NCI-H748 treated with DMSO at 0.1 percent for 48 hours (cell line): ENCODE measurements at places on chromosomes 5 and 9.

DNA sequence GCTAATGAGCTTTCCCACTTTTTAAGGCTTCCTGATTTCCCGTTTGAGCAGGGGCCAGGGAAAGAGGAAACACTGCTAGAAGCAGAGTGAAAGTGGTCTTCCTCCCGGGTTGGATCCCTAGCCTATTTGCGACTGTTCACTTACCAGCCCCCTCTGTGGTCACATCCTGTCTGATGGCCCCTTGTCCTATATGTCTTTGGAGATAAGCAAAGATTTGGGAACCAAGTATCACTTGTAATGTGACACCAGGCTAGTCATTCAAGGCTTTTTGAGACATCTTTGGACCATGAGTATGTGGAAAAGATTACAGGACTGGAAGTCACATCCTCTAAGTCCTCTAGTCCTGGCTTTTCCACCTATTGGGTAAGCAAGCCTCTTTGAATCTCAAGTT is 6.1 kb downstream of the DNAJB5 start:
- DNase-seq, result no peak

DNA sequence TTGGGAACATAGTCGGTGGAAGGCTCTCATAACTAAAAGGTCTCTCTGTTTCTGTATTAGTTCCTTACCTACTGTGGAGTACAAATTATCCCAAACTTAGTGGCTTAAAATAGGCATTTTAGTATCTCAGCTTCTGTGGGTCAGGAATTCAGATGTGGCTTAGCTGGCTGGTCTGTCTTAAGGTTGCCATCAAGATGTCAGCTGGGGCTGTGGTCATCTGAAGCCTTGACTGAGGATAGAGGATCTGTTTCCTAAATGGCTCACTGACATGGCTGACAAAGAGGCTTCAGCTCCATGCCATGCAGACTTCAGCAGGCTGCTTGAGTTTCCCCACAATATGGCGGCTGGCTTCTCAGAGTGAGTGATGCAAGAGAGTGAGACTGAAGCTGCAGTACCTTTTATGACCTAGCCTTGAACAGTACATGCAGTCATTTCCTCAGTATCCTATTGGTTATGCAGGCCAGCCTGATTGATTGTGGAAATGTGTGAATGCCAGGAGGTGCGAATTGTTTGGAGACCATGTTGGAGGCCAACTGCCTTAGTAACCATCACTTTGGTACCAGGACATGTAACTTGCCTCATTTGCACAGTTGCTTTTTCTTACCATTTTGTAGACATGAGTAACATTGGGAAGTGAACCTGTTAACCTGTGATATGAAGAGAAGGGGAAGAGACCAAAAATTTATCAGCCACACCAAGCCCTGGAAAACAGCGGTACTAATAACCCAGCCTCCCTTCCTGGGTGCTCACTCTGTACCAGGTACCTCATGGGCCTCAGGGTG is 152.8 kb upstream of the IER5L start:
- DNase-seq, result no peak

- no peak for DNase-seq
Measured at GRCh38 chr9:81976351-81976750, 12.2 kb upstream of the SPATA31D1 start.

- no peak for DNase-seq
Measured at GRCh38 chr5:77358255-77359205, 133.6 kb downstream of the WDR41 start.

GRCh38 chr9:89714321-89714720 is 109.5 kb downstream of the GADD45G start:
- DNase-seq, result no peak

DNA sequence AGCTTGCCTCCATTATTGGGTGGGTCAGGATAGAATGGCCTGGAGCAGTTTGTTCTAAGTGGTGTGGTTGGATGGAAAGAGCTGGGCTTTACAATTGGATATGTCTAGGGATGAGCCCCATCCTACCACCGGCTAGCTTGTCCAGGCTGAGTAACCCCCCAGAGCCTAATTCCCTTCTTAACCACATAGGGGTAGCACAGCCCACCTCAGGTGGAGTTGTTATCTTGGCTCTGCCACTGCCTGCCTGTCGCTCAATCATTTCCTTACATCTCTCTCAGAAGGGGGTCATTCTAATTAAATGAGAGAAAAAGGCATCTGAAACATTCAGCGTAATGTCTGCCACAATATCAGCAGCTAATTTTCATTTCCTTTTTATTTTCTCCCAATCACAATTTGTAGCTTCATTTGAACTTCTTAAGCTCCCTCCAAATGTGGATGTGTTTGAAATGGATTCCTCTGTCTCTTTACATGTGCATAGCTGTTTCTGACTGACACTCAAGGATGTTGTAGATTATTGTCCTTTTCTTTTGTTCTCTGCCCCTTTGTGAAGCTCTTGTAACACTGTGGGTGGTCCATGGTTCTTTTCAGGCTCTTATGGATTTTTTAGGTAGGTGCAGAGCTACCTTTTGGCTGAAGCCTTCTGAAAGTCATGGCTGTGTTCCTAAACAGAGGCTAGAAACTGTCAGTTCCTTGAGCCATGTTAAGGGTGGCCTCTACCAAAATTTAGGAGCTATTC is 383.1 kb upstream of the KLF4 start:
- DNase-seq, result peak; percentile 42

GRCh38 chr9:100229561-100229960 is 123.2 kb downstream of the TEX10 start:
- no peak for DNase-seq

DNA sequence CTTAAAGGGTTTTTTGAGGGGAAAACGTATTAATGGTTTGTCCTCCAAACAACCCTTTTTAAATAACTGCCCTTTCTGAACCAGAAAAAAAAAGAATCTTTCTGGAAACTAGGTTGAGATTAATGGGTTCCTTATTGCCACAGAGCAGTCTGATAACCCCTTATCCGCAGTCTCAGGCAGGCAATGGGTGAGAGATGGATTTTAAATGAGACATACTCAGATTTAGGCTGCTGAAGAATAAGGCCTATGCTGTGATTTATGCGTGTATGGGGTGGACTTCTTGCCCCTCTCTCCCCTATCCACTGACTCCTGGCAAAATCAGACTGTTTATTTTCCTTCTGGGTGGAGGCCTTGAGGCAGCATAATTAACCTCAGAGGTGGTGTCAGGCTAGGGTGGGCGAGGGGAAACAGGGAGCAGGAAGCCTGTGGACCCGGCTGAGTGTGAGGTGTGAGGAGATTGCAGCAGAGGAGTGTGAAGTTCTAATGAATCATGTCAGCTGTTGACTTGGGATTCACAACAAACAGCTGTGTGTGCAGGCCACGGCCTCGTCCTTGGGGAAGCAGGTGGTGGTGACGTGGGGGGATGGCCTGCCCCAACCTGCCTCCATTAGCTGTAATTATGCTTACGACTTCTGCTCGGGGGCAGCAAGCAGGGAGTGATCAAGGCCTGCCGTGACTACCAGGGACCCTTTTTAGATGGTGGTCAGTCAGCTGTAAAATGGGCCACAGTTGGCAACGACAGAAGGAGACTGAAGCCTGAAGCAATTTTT is 196.4 kb downstream of the SEMA6A start:
- DNase-seq, result peak; percentile 89

DNA sequence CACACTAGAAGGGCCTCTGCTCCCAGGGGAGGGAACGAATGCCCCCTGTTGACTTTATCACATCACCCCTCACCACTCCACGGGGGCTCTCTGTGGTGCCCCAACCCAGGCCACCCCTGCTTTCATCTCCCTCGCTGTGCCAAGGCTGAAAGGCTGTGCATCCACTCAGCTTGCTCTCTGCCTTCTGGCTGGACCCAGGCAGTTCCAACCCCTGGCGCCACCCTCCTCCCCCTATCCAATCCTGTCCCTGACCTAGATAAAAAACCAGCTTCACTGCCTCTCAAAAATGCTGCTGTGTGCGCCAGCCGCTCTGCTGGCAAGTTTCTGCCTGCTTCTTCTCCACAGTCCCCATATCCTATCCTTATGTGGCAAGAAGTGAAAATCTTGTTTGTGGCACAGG is 22.4 kb upstream of the CORO2A start:
- no peak for DNase-seq

GRCh38 chr9:94948567-94949235 is 222.2 kb downstream of the AOPEP start:
- DNase-seq, result no peak

GRCh38 chr5:170306381-170306831 is 8.8 kb upstream of the LCP2 start:
- no peak for DNase-seq

DNA sequence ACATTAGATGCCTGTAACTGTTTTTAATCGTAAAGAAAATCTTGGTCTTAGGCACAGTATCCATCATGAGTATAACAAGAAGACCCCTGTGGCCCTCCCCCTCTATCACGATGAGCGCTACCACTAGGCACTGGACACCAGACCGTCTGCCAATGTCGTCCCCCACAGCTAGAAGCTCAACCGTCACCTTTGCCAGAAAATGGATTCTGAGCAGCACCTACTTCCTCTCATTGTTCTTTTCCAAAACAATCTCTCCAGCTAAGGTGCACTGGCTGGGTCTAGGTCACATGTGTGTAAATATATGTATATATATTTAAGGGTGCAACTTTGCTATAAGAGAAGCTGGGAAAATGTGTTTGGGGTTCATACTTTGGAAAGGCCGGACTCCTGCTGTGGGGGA is 15.7 kb upstream of the SSBP2 start:
- DNase-seq, result no peak

- DNase-seq, result no peak
Measured at GRCh38 chr5:132224716-132225115, 2.9 kb downstream of the P4HA2 start.

GRCh38 chr9:120869726-120870125 is 7.3 kb downstream of the PHF19 start:
- no peak for DNase-seq

DNA sequence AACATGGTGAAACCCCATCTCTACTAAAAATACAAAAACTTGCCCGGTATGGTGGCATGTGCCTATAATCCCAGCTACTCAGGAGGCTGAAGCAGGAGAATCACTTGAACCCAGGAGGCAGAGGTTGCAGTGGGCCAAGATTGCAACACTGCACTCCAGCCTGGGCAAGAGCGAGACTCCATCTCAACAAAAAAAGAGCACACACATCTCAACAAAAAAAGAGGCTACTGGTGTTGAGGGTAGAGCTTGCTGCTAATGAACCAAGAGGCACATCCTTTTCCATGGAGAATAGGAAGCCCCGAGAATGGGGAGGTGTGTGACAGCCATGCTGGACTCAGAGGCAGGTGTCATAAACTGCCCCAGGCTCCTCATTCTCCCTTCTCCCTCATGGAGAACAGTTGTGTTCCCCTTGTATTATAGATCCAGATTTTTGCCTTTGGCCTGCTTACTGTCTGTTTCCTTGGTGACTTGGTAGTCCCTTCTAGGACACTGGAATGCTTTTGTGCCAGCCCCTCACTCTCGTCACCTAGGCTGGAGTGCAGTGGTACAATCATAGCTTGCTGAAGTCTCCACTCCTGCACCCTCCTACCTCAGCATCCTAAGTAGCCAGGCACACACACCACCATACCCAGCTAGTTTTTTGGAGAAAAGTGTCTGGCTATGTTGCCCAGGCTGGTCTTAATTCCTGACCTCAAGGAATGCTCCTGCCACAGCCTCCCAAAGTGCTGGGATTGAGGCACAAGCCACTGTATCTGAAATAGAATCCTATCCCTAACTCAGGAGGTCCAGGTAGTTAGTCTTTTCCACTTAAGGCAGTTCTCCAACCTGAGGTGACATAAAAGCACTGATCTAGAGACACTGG is 5.1 kb downstream of the RPL12 start:
- no peak for DNase-seq

GRCh38 chr9:102209176-102209575 is 470.7 kb upstream of the GRIN3A start:
- no peak for DNase-seq

DNA sequence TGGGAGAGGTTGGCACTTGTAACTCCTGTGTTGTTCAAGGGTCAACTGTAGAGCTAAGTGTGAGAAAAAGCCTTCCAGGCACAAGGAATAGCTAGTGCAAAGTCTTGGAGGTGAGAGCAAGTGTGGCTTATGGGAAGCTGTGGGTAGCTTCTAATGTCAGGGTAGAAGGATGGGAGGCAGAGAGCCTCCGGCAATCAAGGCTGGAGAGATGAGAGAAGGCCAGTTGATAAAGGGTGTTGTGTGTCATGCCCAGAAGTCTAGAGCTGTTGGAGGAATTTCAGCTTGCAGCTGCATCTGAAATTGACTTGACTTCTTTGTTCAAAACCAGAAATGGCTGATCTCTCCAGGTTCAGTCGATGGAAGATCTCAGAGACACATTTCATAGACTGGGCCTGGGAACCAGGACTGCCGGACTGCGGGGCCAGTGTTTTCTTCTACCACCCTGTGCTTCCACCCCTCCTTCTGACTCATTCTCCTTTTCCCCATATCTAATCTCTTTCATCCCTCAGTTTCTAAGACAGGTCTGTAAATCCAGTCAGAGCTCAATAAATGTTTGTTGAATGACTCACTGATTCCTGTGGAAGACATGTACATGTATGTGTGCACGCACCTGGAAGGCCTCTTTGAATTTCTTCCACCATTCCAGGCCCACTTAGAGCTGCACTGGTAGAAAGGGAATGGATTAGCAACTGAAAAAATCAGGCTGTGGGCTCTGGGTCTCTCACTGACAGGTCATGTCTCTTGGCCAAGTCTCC is 67.8 kb upstream of the KLF4 start:
- no peak for DNase-seq

DNA sequence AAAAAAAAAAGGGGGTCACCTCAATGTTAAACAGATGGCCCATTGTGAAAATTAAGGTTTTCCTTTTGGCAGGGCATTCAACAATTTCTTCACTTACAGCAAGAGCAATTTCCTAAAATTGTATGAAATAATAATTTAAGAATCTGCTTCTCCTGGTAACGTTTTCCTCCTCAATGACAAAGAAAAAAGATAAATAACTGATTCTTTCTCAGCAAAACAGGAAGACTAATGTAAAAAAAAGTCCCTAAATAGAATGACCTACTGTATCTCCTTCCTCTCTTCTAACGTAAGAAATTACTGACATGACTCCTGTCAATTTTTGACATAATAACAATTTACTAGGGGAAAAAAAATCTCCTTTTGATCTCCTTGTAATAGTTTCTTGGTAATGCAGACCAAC is 25.5 kb downstream of the ABHD17B start:
- no peak for DNase-seq

DNA sequence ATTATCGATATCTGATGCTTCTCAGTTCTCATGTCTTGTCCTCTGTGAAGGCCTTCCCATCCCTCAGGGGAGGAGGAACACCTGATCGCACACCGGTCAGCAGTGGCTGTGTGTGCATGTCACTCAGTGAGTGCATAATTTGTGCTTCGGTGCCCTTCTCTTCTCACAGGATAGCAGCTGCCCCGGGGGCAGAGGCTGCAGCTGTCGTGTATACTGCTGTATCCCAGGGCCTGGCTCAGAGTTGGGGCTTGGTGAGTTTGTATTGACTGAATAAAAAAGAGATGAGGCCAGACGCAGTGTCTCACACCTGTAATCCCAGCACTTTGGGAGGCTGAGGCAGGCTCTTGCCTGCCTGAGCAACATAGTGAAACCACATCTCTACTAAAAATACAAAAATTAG is 49.7 kb upstream of the NCS1 start:
- DNase-seq, result no peak

- no peak for DNase-seq
Measured at GRCh38 chr9:89808756-89809181, 204.0 kb downstream of the GADD45G start.
